ENCODE measurements at places on chromosomes 6 and 20.

DNA sequence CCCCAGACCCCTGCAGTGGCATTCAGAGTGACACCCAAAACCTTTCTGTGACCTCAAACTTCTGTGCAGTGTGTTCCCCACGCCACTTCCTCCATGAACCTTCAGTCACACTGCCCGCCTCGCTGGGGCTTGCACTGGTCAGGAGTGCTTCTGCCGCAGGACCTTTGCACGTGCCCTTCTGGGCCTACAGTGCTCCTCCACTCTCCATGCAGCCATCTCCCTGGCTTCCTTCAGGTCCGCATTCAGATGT, 27.1 kb downstream of the SYNJ2 start:
- no peak for DNase-seq

GRCh38 chr6:45870531-45870930, 145.1 kb downstream of the CLIC5 start:
- DNase-seq = no peak

GRCh38 chr6:43782764-43783513, 12.9 kb downstream of the VEGFA start:
- DNase-seq = no peak

GRCh38 chr20:19986419-19986818, 30.7 kb upstream of the NAA20 start:
- no peak for DNase-seq

DNA sequence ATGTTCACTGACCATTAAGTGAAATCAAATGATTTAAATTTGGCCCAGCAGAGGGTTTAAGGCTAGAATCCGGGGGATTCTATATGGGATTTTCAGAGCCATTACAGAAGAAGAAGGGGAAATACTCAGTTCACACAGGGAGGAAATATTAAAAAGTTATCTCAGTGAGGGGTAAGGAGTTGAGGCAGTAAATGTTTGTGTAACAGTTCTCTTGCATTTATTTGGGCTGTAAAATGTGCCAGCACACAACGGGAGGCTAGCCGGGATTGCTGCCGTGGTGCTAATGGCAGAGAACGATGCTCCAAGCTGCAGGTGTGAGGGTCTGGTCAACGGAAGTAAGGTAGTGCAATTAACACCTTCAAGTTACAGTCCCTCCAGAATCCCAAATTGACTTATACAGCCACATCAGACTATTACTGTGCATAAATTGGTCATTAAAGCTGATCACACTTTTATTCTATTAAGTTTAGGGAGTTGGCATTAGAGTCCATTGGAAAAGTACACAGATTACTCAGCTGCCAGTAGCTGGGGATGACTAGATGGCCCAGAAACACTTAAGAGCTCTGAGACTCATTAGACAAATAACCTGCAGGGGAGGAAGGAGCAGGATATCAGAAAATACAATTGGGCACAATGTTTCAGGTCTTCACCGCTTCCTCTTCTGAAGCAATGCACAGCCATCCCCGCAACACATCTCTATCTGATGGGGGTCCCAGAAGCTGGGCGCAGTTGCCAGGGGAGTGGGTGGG, 31.3 kb downstream of the PPP1R3G start:
- DNase-seq = no peak

DNA sequence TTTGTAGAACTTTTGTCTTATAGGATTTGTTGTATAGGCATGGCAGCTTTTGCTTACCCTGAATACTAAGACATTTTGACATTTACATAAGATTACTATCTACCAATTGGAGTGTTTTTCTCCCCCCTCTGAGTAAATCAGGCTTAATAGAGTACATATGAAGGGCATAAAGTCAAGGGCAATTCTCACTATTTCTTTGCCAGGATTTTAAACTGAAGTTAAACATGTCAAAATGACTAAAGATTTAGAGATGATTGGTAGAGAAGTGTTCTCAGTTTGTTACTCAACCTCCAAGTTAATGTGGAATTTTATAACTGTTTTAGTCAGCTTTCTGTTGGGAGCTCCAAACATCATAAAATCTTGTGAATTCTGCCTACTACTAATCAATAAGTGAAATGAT, 157.8 kb downstream of the CDKAL1 start:
- DNase-seq = no peak

DNA sequence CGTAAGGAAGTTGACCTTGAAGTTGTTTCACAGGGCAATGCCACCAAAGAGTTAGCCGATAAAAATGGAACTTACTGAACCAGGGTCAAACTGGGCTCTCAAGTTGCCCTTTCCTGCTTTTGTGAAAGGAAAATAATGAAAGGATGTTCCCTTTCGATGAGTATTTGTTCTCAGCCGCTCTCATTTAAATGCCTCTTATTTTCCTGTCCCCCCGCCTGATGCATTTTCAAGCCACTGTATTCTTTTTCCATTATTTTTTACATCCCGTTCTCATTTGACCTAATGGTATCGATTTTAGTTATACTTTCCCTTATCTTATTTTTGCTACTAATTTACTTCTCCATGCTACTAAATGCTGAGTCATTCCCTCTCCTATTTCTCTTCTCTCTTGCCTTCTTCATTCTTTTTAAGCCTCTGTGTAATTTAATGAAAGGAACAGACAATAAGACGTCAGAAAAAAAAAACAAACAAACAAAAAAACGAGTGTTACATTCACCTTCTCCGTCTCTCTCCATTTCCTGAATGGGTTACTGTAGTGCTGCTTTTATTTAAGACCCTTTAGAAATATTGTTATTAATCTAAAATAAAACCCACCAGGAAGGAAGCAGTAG, 655 bp upstream of the NDUFAF4 start:
- no peak for DNase-seq

- DNase-seq = no peak
These were observed 192.0 kb upstream of the PLN start for GRCh38 chr6:118356054-118356453.

DNA sequence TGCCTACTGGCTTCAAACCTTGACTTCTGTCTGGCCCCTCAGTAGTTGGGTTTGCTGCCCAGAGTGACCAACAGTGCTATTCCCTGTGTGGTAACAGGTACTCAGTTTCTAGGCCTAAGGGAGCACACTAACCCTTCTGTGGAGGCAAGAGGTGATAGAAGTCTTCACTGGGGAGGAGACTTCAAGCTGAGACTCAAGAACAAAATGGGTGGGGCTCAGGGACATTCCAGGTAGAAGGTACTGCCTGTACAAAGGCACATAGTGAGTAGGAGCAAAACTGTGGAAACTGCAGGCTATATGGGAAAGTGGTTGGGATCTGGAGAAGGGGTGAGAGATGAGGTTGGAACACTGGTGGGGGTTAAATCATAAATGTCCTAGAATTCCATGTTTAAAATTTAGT, 2.3 kb upstream of the SCAND1 start:
- DNase-seq = no peak

- no peak for DNase-seq
These were observed 3.8 kb downstream of the EZR start for GRCh38 chr6:158815379-158815724.

GRCh38 chr6:73870907-73871306, 174.9 kb downstream of the CD109 start:
- no peak for DNase-seq

GRCh38 chr6:163992056-163992455, 577.5 kb downstream of the QKI start:
- no peak for DNase-seq

- no peak for DNase-seq
These were observed 74.5 kb downstream of the PTPN1 start for GRCh38 chr20:50584687-50585086.
